ENCODE measurements at places on chromosomes 5 and 9.

DNA sequence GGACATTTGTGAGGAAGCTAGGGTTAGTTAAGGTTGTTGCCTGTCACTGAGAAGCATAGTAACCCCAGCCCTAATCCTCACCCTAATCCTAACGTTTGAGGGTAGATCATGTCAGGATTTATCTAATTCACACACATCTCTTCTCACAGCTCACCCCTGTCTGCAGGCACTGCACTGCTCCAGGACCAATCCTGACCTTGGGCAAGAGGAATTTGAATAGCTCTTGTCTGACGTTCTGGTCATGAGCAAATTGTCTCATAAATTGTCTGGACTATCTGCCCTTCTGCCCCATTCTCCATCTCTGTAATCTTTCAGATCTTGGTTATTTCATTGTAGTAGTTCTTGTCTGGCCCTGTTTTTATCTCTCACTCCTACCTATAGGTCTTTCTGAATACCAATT, 18.7 kb downstream of the CRHBP start:
- no peak for DNase-seq

DNA sequence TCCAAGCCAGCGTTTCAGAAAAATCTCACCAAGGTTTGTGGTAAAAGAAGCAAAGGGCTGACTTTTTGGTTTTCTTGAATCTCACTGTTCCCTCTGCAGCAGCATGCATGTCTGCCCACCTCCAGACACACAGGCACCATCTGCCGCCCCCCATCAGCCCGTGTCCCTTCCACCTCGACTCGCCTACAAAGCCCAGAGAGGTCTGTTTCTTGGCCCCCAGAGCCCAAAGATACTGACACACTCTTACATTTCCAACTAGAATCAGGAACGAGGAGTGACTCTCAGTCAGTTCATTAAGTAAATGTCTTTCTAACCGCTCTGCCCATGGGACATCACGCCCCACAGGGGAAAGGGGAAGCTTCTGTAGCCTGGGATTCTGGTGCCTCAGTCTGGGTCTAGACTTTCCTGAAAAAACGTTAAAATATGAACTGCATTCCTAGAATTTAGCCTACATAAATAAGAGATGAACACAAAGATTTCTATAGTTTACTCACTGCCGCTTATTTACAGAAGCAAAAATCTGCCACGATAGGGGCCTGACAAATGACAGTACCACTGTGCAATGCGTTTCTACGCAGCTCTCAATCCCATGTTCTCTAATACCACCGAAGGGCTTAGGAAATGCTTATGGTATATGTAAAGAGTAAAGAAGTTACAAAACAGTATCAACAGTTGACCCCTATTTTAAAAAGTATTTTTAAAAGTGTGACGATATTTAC, 4.1 kb downstream of the IL4 start:
- no peak for DNase-seq

GRCh38 chr9:118529624-118530214, 825.5 kb downstream of the TLR4 start:
- DNase-seq: no peak

GRCh38 chr5:151431666-151432065, 15.7 kb upstream of the SLC36A1 start:
- DNase-seq: no peak

GRCh38 chr5:176611435-176611834, 1.5 kb upstream of the GPRIN1 start:
- no peak for DNase-seq

DNA sequence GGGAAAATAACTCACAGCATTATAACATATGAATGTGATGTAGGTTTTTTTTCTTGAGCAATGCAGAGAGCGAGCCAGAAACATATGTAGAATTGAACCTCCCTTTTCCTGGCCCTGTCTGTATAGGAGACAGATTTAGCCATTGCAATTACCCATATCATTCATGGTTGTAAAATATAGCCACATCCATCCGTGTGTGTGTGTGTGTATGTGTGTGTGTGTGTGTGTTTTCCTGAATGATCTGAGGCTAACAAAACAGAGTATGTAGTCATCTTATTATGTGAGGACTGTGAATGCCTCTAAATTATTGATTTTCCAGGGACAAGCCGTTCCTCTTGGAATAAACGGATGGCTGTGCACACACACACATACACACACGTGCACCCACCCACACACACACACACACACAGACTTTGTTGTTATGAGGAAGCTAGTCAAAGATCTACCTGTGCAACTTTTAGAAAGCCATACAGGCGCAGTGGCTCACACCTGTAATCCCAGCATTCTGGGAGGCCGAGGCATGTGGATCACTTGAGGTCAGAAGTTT, 11.7 kb upstream of the DENND1A start:
- no peak for DNase-seq

DNA sequence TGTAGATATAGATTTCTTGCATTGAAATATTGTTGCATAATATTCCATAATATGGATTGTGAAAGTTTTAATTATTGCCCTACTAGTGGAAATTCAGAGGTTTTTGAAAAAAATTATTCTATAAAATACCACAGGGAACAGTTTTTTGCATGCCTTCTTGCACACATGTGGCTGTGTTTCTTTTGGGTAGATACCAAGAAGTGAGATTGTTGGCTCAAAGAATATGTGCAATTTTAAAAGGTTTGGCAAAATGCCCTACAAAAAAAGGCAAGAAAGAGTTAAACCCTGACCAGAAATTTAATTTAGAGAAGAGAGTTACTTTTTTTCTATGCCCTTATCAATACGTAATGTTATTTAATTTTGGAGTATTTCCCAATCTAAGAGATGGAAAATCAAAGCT, 270.8 kb upstream of the DAPK1 start:
- no peak for DNase-seq

Data from activated T-helper 1 cell treated with anti-CD3 and anti-CD28 coated beads, Interleukin-2, amount 50 U/mL, for 16 hours (primary cell).